ENCODE measurements at places on chromosomes 6 and 20.

DNA sequence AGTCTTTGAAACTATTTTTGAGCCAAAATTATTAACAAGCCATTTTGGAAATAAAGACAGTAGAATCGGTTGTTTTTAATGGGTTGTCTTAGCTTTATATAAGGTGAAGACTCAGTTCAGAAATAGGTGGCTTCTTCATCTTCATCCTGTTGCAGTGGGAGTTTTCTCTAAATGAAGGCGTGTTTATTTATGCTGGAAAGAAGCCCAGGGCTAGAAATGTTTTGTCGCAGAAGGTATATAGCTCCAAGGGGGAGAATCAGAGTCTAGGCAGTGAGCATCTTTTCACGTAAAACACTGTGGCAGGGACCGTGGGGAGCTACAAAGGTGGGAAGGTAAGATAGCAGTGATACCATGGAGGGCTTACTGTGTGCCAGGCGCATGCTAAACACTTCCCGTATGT lies 34.3 kb downstream of the FARS2 start:
- DNase-seq = no peak

DNA sequence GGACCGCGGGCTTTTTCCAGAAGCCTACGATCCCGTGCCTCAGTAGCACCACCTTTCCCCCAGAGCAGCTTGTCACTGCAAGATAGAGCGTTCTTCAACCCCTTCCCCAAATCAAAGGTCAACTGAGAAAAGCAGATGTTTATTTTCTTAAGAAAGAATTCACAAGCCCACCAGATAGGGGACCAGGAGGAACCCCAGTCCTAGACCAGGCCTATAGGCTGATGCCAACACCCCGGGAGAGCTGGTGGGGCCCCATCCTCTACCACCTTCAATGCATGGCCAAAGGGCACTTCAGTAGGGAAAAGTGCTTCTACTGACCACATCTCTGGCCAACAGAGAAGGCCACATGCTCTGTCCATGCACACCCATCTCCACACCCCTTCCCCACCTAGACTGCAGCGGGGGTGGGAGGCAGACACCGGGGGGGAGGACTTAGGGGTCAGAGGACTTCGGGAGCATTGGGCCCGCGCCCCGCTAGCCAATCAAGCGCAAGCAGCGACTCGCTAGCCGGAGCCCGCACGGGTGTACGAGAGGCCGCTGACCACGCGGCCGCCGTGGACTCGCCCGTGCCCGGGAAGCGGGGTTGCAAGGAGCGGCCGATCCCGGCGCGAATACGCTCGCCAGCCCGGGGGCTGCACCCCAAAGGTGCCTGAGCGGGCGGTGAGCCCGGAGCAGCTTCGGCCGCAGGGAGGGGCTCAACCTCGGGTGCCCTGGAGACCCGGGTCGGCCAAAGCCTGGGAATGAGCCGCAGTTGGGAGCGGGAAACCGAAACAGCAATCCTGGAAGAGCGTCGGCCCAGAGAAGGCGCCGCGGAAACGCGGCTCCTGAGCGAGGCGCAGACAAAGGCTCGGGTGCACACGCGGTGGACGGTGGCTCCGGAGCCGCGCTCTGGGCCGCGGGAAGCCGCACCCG lies 2.8 kb downstream of the PDE10A start:
- DNase-seq = peak; percentile 28

- no peak for DNase-seq
These were observed 81.6 kb downstream of the ZNF217 start for GRCh38 chr20:53512076-53512475.

- no peak for DNase-seq
These were observed 1082.3 kb upstream of the GJE1 start for GRCh38 chr6:141050471-141050870.

Measured in NCI-H510A treated with DMSO at 0.1 percent for 48 hours (cell line).